HuH-7 (cell line): ENCODE measurements at places on chromosomes 2 and 18.

DNA sequence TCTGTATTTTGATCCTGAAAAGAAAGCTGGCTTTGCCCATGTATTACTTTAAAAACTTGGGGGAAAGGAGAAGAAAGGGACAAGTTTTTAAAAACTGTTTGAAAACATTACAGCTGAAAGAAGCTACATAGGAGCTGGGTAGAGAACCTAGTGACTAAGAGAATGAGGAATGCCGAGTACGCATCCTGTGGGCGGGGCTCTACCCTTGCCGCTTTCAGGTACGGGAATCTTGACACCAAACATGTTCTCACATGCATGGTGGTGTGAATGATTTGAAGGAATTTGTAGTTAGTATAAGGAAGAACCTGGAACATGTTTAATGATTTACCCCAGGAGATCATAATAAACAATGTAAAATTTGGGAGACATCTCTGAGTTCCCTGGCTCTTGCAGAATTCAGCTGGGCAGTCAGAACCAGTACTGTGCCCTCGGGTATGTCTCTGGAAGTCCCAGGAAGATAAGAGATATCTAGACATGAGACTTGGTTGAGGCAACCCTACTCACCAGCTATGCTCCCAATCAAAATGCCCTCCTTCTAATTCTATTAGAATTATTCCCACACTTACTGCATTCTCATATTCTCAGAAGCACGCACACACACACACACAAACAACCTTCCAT lies 16.5 kb upstream of the TGFA start:
- no peak for DNase-seq

- DNase-seq: no peak
These were observed 491.5 kb downstream of the NYAP2 start for GRCh38 chr2:225891013-225891412.

DNA sequence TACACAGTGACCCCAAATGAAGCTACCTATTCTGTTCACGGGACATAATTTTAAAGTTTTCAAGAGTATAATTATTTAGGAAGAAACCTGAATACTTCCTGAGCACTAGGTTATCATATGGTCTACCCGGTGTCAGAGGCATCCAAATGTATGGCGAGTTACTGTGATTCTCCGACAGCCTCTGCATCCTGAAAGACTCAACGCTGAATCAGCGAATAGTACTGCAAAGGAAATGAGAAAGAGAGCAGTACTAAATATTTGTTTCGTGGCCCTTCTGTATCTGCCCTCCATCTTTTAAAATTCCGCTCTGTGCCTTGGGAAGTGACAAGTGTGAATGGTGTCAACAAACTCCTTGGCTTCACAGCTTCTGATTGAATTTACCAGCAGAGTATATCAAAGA lies 358.0 kb upstream of the ZEB2 start:
- DNase-seq: no peak

DNA sequence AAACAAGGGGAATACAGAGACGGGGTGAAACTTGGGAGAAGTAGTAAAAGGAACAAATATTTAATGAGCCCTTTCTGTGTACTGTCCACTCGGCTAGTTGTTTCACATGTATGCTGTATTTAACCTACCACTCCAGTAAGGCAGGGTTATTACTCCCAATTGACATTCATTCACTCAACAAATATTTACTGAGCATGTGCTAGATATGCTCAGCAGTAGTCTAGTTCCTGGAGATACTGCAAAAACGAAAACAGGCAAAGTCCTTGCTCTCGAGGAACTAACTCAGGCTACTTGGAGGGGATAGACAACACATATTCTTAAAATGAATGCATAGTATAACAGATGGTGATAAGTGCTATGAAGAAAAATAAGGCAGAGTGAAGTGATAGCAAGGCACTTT lies 207.3 kb downstream of the SS18 start:
- DNase-seq: no peak

GRCh38 chr2:119184512-119184911 lies 26.0 kb upstream of the C1QL2 start:
- no peak for DNase-seq

- no peak for DNase-seq
These were observed 31.4 kb downstream of the NPPC start for GRCh38 chr2:231894566-231895380.
